ENCODE measurements at places on chromosomes 2 and 18. TPM values are rescaled to one million over a fixed set of nuclear protein-coding genes. Genes with fewer than 3 reads are reported as not detected.

- DNase-seq, result no peak
These were observed at the start of gene ADD2 for GRCh38 chr2:70767699-70768589. ADD2 (minus strand) TSS chr2:70768200; CDS start chr2:70706408, 61,792 bp downstream.

- no peak for DNase-seq
These were observed 239.6 kb downstream of the CDH20 start for GRCh38 chr18:61572871-61573270.

GRCh38 chr18:7084080-7085065 lies 33.2 kb downstream of the LAMA1 start:
- no peak for DNase-seq

GRCh38 chr2:181197140-181197760 lies 216.8 kb downstream of the UBE2E3 start:
- no peak for DNase-seq

GRCh38 chr2:127607399-127607908 lies 38.5 kb upstream of the GPR17 start:
- no peak for DNase-seq

- DNase-seq, result no peak
These were observed 225.5 kb upstream of the GALNT5 start for GRCh38 chr2:157032017-157032416.

DNA sequence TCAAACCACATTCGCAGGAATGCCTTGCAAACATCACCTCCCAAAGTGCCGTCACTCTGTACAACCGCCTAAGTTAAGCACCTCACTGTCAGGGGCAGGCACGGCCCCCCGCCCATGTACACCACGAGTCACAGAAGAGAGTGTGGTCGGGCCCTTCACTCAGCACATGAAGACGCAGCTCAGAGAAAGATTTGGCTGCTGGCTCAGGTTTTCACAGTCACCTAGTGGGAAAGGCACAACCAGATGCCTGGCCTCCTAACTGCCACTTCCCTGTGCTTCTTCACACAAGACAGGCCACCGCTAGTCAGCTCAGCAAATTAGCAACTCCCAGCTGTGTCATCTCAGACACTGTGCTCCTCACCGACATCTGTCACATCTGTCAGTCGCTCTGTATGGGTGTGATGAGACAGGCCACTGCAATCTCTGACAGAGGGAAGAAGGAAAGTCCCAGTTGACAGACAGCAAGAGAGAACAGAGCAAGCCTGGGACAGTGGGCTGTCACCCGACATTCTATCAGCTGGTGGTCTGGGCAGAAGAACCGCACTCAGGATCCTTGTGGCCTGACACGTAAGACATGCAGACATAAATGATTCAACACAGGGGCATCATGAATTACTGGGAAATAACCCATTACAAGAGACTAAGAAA lies 60.8 kb downstream of the CRACDL start:
- no peak for DNase-seq

GRCh38 chr2:60154142-60154541 lies 399.3 kb downstream of the BCL11A start:
- DNase-seq, result no peak

VAMP5 gene
- total RNA-seq, result 20.4 TPM

KYNU gene
- total RNA-seq, result 2.3 TPM

NGEF gene
- 41.4 TPM for total RNA-seq

PEX13 gene
- total RNA-seq, result 30.1 TPM
